ENCODE measurements at places on chromosomes 2 and 18. TPM values are rescaled to one million over a fixed set of nuclear protein-coding genes. Genes with fewer than 3 reads are reported as not detected.

Gene RAD51AP2
- total RNA-seq, result not detected

Gene GRHL1
- 0.34 TPM for total RNA-seq

Gene TUBB8B
- total RNA-seq, result not detected

Gene POTEC
- total RNA-seq, result not detected

Gene PRSS56
- total RNA-seq, result under 0.01 TPM

Gene POU3F3
- 0.31 TPM for total RNA-seq

Gene DPYSL5
- total RNA-seq, result not detected

Gene PARD6G
- 19.6 TPM for total RNA-seq

Gene SERPINB10
- total RNA-seq, result not detected

Gene NOSTRIN
- not detected for total RNA-seq

Gene CXCR1
- total RNA-seq, result not detected

Gene NTSR2
- not detected for total RNA-seq

Gene KLHL30
- total RNA-seq, result not detected

Gene MPP4
- 0.33 TPM for total RNA-seq

Gene TLX2
- total RNA-seq, result not detected

Gene PAX8
- under 0.01 TPM for total RNA-seq

Data from melanocyte of skin (primary cell).